AG09309 (cell line): ENCODE measurements at places on chromosomes 13 and 19.

DNA sequence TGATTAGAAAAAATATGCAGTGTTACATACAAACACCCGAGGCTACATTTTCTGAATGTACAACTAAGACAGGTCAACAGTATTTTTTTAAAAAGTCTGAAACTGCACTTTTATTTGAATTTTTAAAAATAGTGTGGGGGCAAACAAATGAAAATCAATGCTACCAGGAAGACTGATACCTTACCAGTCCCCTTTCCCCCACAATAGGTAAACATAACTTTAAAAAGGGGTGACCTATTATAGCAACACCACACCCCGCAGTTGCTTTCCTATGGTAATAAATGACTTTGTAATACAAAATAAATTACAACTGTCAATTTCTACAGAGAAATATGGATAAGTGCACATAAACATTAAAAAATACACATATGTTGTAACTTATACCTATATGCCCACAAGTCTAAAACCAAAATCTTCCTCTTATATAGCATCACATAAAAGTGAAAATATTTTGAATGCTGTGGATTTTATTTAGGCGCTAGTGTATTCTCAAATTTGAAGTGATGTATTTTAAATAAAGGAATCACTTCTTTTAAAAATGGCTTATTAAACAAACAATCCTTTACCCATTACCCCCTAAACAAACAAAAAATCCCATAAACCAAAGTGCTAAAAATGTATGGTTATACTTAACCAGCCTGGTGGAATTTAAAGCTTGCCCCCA, 63.1 kb downstream of the KCNRG start:
- no peak for DNase-seq

GRCh38 chr13:30398601-30399072, 23.7 kb upstream of the UBE2L5 start:
- DNase-seq, result no peak

DNA sequence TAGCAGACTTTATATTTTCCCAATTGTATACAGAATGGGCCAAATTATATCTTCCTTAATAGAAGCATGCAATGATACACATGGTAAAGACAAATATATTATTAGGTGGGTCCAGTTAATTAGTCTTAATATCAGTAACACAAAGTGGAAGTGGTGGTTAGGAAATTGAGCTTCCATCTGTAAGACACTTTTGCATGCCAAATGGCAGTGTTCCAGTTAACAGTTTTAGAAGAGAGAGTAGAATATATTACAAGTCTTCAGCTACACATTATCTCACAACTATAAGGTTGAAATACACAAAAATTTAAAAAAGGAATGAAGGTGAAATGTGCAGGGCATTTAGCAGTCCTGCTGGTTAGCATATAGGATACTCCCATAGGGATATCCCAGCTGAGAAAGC, 536.5 kb downstream of the PCDH9 start:
- DNase-seq, result no peak

DNA sequence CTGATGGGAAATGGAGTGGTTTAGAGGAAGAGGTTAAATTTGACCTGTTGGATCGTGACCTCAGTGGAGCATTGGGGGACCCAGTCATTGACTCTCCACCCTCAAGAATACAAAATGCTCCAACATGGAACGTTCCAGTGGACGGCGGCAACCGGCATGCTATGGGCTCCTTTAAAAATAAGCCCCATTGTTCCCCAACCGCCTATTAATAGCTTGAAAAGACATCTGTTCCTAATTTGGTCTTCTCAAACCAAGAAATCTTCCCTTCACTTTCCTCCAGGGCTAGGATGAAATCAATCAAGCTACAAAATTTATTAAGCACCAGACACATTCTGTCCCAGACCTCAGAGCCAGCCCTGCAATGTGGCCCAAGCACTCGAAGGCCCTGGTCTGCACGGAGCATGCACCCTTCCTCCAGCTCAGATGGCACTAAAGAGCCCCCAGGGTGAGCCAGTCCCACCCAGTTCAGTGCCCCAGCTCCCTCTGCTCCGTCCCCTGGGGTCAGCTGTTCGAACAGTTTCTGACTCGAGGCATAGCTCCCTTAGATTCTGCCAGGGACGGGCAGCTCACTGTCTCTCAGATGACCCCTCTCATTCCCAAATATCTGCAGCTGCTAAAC, 22.5 kb upstream of the VSTM2B start:
- DNase-seq, result no peak

GRCh38 chr19:33496038-33496895, 25.3 kb downstream of the PEPD start:
- DNase-seq, result no peak

DNA sequence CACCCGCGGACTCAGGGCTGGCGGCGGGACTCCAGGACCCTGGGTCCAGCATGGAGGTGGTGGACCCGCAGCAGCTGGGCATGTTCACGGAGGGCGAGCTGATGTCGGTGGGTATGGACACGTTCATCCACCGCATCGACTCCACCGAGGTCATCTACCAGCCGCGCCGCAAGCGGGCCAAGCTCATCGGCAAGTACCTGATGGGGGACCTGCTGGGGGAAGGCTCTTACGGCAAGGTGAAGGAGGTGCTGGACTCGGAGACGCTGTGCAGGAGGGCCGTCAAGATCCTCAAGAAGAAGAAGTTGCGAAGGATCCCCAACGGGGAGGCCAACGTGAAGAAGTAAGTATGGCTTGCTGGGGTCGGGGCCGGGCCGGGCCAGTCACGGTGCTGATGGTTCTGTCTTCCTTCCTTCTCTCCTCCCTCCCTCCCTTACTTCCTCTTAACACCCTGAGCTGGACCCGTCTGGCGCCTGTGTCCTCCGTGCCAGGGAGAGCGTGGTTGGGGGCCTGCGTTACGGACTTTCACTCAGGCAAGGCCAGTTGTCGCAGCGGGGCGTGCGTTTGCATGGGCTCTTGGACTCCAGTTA, 1.4 kb downstream of the STK11 start:
- no peak for DNase-seq

DNA sequence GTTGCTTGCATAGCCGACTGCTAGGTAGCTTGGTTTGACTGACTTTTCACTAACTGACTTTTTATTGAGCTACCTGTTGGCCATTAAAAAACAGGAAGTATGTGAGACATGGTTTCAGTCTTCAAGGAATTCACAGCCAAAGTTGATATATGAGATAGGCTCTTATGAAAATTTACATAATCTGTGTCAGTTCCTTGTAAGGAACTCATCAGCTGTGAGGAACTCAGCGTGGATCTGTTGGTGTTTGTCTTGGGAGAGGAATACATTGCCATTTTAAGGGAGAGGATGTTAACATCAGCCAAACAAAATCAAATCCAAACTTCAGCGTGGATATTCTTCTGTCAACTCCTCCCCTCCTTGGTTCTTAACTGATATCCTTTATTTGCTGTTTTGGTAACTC, 2.0 kb downstream of the RNF113B start:
- no peak for DNase-seq

DNA sequence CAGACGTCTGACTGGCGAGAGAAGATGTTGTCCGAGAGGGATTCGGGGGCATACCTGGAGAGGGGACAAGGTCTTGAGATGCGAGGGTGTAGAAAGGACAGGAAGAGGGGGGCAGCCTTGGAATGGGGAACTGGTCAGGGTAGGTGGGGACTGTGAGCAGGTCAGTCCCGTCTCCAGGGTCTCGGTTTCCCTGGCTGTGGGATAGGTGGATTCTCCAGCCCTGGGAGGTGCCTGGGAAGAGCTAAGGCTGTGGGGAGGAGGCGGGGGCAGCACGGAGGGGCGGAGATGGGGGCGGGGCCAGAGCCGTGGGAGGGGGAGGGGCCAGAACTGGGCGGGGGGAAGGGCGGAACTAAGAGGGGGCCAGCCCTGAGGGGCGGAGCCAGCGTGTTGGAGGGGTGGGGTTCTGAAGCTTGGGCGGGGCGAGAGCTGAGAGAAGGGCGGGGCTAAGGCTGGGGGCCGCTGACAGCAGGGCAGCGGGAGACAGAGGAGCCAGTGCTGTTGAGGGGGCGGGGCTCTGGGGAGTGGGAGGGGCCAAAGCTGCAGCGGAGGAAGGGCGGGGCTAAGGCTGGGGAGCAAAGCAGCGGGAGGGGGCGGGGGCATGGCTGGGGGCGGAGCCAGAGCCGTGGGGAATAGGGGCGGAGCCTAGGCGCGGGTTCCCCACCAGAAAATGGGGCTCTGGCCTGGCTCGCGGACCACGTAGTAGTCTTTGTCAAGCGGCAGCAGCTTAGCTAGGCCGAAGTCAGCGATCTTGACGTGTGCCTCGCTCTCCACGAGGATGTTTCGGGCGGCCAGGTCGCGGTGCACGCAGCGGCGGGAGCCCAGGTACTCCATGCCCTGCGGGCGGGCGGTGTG, 9.5 kb upstream of the INSL3 start:
- DNase-seq, result no peak

DNA sequence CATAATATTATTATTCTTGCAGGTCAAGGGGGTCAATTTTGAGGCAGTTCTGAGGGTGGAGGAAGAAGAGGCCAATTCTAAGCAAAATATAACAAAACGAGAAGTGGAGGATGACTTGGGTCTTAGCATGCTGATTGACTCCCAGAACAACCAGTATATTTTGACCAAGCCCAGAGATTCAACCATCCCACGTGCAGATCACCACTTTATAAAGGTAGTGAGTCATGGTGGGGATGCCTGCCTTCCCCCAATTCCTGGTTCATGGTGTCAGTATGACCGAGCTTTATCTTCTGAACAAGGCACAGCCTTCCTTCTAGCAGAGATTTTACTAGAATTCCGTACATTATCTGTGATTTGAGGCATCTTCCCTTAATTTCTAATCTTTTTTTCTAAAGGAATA, 9.4 kb upstream of the DCUN1D2 start:
- peak; percentile 16 for DNase-seq

DNA sequence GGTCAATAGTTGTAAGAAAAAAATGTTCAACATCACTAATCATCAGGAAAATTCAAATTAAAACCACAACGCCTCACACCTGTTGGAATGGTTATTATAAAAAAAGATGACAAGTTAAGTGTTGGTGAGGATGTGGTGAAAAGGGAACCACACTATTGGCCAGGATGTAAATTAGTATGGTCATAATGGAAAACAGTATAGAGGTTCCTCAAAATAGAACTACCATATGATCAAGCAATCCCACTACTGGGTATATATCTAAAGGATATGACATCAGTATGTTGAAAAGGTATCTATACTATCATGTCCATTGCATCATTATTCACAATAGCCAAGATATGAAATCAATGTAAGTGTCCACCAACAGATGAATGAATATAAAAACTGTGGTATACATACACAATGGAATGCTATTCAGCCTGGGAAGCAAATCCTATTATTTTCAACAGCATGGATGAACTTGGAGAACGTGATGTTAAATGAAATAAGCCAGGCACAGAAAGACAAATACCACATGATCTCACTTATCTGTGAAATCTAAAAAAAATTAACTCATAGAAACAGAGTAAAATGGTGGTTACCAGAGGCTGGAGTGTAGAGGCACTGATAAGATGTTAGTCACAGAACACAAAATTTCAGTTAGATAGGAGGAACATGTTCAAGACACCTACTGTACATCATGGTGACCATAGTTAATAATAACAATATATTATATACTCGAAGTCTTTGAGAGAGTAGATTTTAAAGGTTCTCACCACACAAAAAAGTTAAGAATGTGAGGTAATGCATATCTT, 56.6 kb downstream of the TBC1D4 start:
- no peak for DNase-seq

DNA sequence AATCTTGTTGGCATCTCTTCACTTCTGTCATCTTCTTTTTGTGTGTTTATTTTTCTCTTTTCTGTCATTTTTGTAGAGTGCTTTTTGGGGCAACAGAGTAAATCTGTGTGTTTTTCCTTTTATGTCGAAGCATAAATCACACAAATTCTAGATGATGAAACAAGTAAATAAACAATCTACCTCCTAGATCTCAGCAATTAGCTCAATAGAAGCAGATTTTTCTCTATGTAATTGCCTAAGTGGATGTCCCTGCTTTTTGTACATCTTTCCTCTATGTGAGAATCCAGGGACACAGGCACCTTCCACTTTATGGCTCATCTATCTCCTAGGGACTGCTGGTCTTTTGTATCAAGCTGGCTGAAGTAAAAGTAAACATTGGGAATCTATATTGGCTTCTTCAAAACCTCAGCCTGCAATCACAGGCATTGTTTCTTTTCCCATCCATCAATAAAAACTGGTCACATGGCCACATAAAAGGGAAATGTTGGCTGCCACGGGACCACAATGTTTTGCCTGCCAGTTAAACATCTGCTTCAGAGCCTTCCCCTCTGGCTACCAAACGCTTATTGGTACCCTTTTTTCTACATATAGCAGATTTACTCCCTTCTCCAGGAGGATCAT, 323.8 kb downstream of the LMO7 start:
- no peak for DNase-seq

- no peak for DNase-seq
Measured at GRCh38 chr19:18198374-18198773, 5.4 kb downstream of the MPV17L2 start.

- DNase-seq, result no peak
Measured at GRCh38 chr13:65841156-65841555, 1389.0 kb downstream of the PCDH9 start.

GRCh38 chr13:24858953-24859352, 95.0 kb downstream of the RNF17 start:
- DNase-seq, result no peak

- DNase-seq, result no peak
Measured at GRCh38 chr19:29212356-29212647, 649 bp downstream of the UQCRFS1 start.

- DNase-seq, result no peak
Measured at GRCh38 chr13:24038405-24038804, 122.1 kb upstream of the SPATA13 start.

- no peak for DNase-seq
Measured at GRCh38 chr13:105426441-105426840, 1109.0 kb downstream of the EFNB2 start.

DNA sequence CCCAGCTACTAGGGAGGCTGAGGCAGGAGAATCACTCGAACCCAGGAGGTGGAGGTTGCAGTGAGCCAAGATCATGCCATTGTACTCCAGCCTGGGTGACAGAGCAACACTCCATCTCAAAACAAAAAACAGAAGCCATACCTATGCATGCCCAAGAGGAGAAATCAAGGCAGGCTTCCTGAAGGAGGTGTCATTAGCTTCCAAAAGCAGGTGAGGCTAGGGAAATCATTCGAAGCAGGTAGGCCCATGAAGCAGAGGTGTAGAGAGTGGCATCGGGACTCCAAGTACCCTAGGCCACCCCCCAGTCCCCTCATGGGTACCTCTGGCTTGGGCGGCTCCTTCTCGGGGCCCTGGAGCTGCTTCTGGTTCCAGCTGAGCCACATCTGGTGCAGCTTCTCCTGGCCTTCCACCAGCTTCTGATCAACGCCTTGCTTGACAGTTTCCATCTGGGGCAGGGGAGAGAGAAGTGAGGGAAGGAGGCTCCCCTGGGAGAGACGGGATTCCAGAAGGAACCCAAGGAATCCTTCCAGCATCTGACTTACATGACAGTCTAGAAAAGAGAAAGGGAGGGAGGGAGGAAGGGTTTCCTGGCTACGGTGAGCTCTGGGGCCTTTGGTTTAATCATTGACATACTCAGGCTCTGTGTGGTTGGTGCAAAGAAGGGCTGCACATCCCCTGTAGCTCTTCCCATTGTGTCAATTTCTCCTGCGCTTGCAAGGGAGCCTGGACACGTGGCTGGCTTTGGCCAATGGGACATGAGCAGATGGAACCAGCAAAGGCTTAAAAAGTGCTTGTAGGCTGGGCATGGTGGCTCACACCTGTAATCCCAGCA, 13.1 kb upstream of the TICAM1 start:
- DNase-seq, result no peak
